Lung (tissue), 17 donors: ENCODE measurements at places on chromosomes 6 and 20.

- no peak for DNase-seq
Observed at GRCh38 chr6:150243620-150244314, 100.9 kb downstream of the PPP1R14C start.

DNA sequence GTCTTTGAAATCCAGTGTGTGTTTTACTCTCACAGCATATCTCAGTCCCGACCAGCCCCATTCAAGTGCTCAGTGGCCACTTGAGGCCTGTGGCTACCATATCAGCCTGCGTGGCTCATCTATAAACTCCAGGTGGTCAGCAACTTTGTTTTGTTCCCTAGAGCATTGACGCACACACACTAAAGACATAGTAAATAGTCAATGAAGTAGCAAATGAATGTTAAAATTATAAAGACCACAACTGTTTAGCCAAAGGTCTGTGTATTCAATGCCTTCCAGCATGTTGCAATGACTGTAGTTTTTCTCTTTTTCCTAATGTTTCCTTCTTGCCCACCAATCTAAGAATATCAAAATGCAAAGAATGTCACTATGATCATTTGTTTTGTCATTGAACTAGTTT, 238.2 kb upstream of the ZNF217 start:
- DNase-seq: no peak

- DNase-seq: peak; percentile 75
Observed at GRCh38 chr20:59087829-59088433, 45.3 kb upstream of the PRELID3B start.

DNA sequence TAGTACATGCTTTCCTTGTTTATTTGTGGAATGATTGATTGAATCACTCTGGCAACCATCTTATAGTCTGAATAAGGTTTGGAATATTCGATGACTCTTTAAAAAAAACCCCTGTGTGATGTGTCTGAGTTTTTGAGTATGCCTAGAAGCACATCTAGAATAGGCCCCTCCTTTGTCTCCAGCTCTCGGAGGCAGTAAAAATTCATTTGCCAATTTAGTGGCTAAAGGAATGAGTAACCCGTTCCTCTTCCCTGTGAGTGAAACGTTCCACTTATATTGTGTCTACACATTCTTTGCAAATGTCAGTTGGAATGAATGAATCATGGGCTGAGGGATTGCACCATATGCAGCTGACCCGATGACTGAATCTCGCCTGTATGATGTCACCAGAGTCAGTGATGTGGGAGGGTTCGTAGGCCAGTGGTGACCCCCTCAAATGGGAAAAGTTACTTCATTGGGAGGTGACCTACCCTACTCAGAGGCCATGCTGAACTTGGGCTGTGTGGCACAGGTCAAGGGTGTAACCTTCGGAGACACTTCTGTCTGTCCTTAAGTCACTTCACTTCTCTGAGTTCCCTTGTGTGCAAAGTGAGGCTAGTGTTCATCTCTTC, 21.6 kb downstream of the MOCS3 start:
- no peak for DNase-seq

DNA sequence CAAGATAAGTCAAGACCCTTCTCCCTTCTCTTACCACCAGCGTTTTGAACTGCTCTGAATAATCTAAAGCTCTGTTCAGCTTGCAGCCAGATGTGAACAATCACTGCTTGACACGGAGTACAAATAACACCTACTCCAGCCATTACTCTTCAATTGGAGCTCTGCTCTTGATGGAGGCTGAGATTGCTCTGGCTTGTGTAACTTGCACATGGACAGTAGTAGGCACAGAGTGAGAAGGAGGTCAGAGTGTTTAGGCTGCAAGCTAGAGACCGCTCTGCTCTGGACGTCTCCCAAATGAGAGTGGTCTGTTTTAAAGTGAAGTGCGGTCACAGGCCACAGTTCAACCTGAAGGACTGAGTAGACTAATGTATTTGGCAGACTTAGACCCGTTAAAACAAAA, 158.3 kb downstream of the HDGFL1 start:
- DNase-seq: peak; percentile 67

- DNase-seq: peak; percentile 78
Observed at GRCh38 chr6:131250122-131250521, 114.9 kb downstream of the AKAP7 start.

GRCh38 chr6:168961264-168961656, 292.4 kb downstream of the THBS2 start:
- DNase-seq: no peak

- DNase-seq: no peak
Observed at GRCh38 chr6:53376661-53377226, 28.0 kb upstream of the ELOVL5 start.

GRCh38 chr20:25081065-25081729, 744 bp downstream of the VSX1 start:
- peak; percentile 56 for DNase-seq
